H7 (cell line): ENCODE measurements at places on chromosomes 5 and 9. TPM values are rescaled to one million over a fixed set of nuclear protein-coding genes. Genes with fewer than 3 reads are reported as not detected.
A peak's percentile ranks its signal among the peaks of the same experiment; 100 is the strongest.

DNA sequence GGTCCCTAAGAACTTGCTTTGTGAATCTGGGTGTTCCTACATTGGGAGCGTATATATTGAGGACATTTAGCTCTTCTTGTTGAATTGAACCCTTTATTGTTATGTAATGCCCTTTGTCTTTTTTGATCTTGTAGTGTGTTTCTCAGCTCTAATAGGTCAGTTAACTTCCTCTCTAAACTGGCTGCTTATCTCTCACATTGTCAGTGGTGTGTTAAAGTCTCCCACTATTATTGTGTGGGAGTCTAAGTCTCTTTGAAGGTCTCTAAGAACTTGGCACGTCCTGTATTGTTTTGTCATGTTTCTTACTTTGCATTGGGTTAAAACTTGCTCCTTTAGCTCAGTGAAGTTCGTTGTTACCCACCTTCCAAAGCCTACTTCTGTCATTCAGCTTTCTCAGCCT is 36.2 kb downstream of the RIC1 start:
- DNase-seq, result no peak

GRCh38 chr9:18601026-18601425 is 127.1 kb downstream of the ADAMTSL1 start:
- no peak for DNase-seq

GRCh38 chr9:117434566-117434965 is 19.7 kb upstream of the ASTN2 start:
- DNase-seq, result peak; percentile 24

The PCDHGC3 gene
- total RNA-seq, result 27.4 and 31.7 TPM in 2 replicates

DNA sequence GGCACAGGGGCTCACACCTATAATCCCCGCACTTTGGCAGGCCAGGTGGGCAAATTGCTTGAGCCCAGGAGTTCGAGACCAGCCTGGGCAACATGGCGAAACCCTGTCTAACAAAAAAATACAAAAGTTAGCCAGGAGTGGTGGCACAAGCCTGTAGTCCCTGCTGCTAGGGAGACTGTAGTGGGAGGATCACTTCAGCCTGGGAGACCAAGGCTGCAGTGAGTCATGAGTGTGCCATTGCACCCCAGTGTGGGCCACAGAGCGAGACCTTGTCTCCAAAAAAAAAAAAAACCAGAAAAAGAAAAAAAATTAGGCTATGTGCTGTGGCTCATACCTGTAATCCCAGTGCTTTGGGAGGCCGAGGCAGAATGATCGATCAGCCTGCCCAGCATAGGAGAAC is 58.5 kb upstream of the EIF4EBP3 start:
- DNase-seq, result no peak

The TRIM7 gene
- 0.07 and 0.92 TPM in 2 replicates for total RNA-seq

GRCh38 chr5:548256-548655 is 24.0 kb upstream of the SLC9A3 start:
- DNase-seq, result no peak

GRCh38 chr9:132486706-132487350 is 76.8 kb downstream of the CFAP77 start:
- peak; percentile 88 for DNase-seq

- DNase-seq, result peak; percentile 26
Observed at GRCh38 chr5:115033861-115034260, 135.8 kb downstream of the TRIM36 start.

The C5orf52 gene
- total RNA-seq, result not detected in 2 replicates

The NUP155 gene
- total RNA-seq, result 83.9 and 108 TPM in 2 replicates

GRCh38 chr5:142301540-142301939 is 23.3 kb downstream of the SPRY4 start:
- DNase-seq, result no peak

The CBY3 gene
- total RNA-seq, result 0.44 TPM in 1 of 2 replicates, not detected in the other

DNA sequence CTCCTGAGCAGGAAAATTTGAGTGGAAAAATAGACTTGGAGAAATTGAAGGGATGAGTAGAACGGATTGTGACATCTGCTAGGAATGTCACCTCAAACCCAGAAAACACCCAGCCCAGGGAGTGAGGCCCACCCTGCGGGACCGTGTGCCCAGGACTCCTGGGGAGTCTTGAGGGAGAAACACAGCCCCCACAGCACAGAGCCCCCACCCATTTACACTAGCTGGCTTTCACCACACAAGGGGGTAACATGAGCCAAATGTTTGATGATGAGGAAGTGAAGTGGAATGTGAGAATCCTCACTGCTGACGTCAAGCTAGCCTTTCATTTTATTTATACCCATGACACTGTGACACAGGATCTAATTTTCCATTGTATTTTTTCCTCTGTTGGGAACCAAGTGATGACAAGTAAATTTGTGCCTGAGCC is 42.8 kb upstream of the PDE8B start:
- DNase-seq, result no peak

The SPAAR gene
- total RNA-seq, result 0.07 TPM in 1 of 2 replicates, not detected in the other

GRCh38 chr5:131749138-131749537 is 47.7 kb downstream of the FNIP1 start:
- no peak for DNase-seq

- no peak for DNase-seq
Observed at GRCh38 chr9:134922932-134923240, 5.2 kb upstream of the FCN1 start.

- no peak for DNase-seq
Observed at GRCh38 chr5:140555747-140556312, 1.4 kb downstream of the SRA1 start.

- no peak for DNase-seq
Observed at GRCh38 chr5:135740475-135740874, 94.0 kb upstream of the SLC25A48 start.

GRCh38 chr5:64766941-64767340 is 1.6 kb downstream of the SREK1IP1 start:
- no peak for DNase-seq

- no peak for DNase-seq
Observed at GRCh38 chr5:127445328-127445727, 72.1 kb upstream of the PRRC1 start.

GRCh38 chr5:32172923-32173266 is 1.2 kb downstream of the GOLPH3 start:
- no peak for DNase-seq

- DNase-seq, result no peak
Observed at GRCh38 chr5:140342896-140343295, 3.5 kb downstream of the HBEGF start.

DNA sequence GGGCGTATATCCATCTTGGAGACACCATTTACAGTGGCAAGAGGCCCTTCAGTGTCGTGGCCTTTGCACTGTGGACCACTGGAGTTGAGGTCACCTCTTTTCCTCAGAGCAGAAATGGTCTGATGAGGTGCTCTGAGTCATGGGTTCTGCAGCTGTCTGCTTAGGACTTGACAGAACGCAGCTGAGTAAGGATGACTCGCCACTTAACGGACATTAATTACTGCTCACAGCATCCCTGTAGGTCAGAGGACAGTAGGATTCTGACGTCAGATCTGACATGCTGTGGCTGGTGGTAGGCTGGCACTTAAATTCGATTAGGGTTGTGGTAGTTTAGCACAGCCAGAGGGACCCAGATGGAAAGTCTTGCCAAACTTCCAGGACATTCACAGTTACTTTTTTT is 479.4 kb downstream of the DMAC1 start:
- DNase-seq, result no peak

DNA sequence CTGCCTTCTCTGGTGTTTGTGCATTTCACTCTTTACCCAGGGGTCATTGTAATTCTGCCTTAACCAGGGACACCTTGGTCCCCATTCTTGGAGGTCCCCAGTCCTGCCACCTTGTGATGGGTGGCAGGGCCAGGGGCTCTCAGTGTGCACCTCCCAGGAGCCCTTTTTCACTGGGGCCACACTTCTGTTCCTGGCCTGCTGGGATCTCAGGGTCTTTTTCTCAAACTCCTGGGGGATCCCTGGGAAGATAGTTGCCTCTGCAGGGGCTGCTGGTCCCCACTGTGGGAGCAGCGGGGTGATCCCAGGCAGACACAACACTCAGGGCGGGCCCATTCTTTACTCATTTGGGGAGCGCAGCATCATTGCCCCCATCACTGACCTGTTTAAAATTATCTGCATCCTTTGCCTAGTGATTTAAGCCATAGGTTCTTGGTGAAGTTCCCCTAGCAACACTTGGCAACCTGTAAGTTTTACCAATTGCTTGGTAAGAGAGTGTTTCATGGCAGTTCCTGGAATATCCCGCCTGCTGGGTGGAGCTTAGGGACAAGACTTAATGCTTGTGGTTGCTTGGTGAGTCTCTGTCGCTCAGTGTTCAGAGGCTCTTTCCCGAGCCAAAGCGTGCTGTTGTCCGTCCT is 15.7 kb downstream of the PHF2 start:
- DNase-seq, result peak; percentile 18

DNA sequence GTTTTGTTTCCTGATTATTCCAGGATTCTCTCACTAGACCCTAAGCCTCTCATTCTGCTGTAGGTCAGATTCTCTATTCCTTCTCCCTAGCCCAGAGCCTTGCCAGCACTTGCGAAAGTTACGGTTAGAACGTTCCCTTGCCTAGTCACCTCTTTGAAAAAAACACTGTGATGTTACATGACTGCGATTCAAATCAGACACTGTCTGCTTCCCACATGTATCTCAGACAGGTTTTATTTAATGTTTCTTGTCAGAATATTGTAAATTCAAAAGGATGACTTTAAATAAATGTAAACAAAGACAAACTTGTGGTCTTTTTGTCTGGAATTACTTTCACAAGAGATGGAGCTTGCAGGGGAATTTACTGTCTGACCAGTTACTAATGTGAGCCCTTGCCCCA is 116.5 kb upstream of the OTULINL start:
- no peak for DNase-seq

The IRX2 gene
- 51.4 and 74.9 TPM in 2 replicates for total RNA-seq

DNA sequence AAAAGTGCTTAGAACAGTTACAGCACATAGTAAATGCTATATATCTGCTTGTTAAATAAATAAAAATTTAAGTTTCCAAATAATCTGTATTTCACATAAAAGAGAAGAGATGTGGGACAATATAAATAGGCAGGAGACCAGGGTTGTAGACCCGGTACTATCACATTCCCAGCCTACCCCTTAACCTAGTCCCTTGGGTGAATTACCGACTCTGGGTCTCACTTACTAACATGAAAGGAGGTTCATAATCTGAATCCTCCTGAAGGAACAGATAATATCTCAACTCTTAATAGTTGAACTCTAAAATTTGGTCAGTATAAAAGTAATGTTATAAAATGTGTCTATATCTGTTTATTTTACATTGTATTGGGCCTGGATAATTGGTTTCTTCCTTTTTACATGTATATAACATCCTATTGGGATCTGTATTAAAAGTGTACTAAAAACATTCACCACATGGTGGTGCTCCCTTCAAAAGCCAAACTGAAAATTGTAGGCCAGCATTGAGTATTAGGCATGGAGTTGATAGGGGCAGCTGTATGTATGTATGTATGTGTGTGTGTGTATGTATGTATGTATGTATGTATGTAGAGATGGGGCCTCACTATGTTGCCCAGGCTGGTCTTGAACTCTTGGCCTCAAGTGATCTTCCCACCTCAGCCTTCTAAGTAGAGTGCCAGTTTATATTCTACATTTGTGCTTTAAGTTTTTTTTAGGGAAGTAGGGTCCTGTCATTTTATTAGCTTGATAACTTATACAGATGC is 64.2 kb upstream of the ABL1 start:
- DNase-seq, result peak; percentile 61

DNA sequence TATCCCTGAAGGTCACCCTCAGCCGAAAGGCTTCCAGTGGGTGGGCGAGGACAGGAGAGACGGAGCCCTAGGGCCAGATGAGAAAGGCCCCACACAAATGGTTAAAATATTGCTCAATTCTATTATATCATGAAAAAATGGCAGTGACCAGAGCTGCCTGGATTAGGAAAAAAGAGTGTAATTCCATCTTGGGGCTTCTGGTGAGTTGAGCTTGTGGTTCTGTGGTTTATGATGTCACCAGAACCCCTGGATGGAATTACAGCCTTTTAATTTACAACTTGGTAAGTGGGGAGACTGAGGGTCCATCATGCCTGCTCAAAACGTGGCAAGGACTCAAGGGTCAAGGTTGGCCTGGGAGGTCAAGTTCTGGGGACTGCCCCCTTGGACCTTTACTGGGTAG is 55.5 kb upstream of the STC2 start:
- no peak for DNase-seq

The TLR4 gene
- total RNA-seq, result 0.07 TPM in 1 of 2 replicates, not detected in the other

The HTR1A gene
- total RNA-seq, result not detected in 2 replicates

- peak; percentile 30 for DNase-seq
Observed at GRCh38 chr9:125440411-125440810, 178.8 kb downstream of the GAPVD1 start.

DNA sequence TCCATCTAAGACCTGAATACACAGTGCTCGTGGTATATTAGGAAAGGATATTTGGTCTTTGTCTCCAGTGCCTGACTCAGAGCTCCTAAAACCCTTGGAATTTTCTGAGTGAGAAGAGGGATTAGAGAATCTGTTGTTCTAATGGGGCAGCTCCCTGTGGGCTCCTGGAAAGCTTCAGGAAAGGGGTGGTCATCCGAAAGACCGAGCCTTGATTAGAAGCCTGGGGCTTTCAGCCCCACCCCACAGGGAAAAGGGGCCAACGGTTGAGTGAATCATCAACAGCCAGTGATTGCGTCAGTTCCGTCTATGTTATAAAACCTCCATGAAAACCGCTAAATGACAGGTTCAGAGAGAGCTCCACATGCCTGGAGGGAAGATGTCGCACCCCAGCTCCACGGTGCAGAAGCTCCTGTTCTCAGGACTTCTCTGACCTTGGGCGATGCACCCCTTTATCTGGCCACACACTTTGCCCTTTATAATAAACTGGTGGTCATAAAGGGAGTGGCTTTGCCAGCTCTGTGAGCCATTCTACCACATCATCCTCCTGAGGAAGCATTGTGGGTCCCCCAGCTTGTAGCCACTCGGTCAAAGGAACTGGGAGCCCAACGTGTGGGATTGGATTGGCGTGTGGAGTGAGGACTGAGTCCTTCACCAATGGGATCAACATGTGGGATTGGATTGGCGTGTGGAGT is 71.0 kb upstream of the ICE1 start:
- DNase-seq, result no peak

DNA sequence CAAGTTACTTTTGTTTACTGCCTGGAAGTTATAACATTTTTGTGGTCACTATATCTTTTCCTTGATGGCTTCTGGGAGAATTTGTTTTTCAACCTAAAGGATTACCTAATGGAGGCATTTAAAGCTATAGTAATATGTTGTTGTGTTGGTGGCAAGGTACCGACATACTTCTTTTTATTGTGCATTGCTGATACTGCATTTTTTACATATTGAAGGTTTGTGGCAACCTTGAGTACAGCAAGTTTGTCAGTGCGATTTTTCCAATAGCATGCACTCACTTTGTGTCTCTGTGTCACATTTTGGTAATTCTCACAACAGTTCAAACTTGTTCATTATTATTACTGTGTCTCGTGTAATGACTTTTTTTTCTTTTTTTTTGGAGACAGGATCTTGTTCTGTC is 246.3 kb downstream of the LRRC70 start:
- no peak for DNase-seq

The SLC36A3 gene
- not detected in 2 replicates for total RNA-seq

The FBP2 gene
- not detected in 2 replicates for total RNA-seq

- DNase-seq, result no peak
Observed at GRCh38 chr9:84671586-84672521, 2.3 kb downstream of the NTRK2 start.

The ANKRD31 gene
- 0.11 TPM in 1 of 2 replicates, not detected in the other for total RNA-seq
